T-helper 17 cell (primary cell): ENCODE measurements at places on chromosomes 16 and 17. TPM values are rescaled to one million over a fixed set of nuclear protein-coding genes. Genes with fewer than 3 reads are reported as not detected.
A peak's percentile ranks its signal among the peaks of the same experiment; 100 is the strongest.

PPY gene
- not detected for total RNA-seq

PRSS27 gene
- total RNA-seq = 0.83 TPM

PLA2G10 gene
- total RNA-seq = not detected

SPNS2 gene
- 0.22 TPM for total RNA-seq

NPIPA8 gene
- 63.0 TPM for total RNA-seq

CDH1 gene
- total RNA-seq = 0.47 TPM

DNAH17 gene
- 0.87 TPM for total RNA-seq

ZFP3 gene
- total RNA-seq = 3.6 TPM

PRKCB gene
- total RNA-seq = 122 TPM

SLC5A2 gene
- total RNA-seq = 2.8 TPM

G6PC1 gene
- total RNA-seq = not detected

DNA sequence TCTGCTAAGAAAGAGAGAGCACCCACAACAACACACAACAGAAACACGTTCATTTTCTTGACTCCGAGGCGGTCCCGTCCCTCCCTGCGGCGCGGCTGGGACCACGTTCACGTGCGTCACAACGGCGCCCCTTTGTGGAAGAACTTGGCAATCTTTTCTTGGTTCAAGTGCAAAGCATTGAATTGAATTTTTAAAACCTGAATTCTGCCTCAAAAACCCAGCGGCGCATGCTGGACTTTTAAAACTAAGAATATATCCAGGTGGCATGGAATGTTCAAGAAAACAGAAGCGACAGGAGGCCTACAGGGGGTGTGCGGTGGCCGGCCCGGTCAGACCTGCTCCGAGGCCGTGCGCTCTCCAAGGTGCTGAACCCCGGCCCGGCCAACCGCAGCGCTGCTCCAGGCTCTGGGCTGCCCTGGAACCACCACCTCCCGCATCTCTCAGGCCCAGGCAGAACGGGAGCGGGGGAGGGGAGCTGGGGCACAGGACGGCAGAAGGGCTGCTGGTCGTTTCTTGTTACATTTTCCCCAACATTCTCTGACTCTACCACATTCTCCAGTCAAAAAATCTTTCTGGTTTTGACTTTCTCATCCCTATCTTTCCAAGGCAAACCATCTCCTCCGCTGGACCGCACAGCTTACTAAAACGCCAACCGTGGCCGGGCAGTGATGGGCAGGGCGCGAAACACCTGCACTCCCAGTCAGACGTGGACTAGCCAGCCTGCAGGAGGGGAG, 3.4 kb upstream of the HEXD start:
- H3K27me3 ChIP-seq = no peaks in the 10 kb centered on the region
- H3K36me3 ChIP-seq = no peaks in the 10 kb centered on the region
- peak; percentile 58 for DNase-seq
- peaks cover 17% of the 10 kb centered on the region for H3K4me1 ChIP-seq
- peak overlapping the region; percentile 59 for H3K27ac ChIP-seq
- peak overlapping the region; percentile 21 for H3K4me3 ChIP-seq

- no peak for DNase-seq
- H3K27ac ChIP-seq = peak overlapping the region; percentile 85
- no peaks in the 10 kb centered on the region for H3K27me3 ChIP-seq
Measured at GRCh38 chr17:76243826-76244679, 3.8 kb upstream of the RNF157 start.

DNA sequence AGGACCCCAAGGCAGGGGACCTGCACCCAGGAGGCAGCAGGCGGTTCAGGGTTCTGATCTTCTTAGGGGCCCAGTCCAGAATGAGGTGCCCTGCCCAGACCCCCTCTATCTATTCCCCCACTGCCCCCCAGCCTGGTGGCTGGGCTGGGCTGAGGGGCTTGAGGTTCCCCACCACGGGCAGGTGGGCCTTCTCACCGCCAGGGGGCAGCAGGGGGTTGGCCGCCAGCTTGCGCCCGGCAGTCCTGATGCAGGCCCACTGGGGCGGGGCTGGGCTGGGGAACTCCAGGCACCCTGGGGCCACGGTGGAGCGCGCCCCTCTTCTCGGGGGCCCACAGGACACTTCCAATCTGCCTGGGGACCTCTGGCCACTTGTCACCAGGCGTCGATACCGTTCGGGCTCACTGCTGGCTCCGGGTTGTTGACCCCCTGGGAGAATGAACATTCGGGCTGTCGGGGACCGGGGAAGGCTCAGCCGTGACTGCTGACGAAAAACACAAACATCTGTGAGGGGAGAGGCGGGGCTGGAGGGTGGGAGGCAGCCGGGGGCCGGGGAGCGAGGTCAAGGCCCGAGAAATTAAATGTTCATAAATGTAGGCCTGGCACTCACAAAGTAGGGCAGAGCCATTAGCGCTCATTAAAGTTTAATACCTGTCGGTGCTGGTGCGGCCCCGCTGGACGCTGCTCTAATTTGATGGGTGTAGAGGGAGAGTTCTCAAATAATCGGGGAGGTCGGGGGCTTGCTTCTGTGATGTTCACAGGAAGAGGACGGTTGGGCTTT, 219.3 kb upstream of the GSE1 start:
- H3K4me3 ChIP-seq = no peak overlapping the region
- peak; percentile 27 for DNase-seq
- H3K4me1 ChIP-seq = no peaks in the 10 kb centered on the region

DNA sequence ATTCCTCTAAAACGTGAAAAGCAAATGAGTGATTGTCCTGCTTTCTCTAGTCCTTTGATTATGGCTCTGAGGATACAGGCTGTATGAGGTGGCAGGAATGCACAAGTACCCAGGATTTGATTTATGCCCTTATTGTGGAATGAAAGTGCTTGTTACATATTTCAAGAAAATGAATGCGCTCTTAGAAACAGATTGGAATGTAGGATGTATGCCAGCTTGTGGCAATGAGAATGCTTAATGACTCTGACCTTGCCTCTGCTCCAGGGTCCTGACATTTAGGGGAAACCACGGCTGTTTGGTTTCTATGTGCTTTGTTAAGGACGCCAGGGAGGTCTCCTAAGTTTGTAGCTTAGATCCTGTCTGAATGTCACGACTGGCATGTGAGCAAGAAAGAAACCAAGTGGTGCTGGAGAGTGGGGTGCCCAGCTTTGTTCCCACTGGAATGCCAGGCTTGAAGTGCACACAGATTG, 22.0 kb downstream of the PRCD start:
- no peak for DNase-seq
- H3K4me3 ChIP-seq = peak overlapping the region; percentile 82
- peaks cover 13% of the 10 kb centered on the region for H3K36me3 ChIP-seq
- H3K4me1 ChIP-seq = peaks cover 58% of the 10 kb centered on the region
- peak overlapping the region; percentile 100 for H3K27ac ChIP-seq
- no peaks in the 10 kb centered on the region for H3K27me3 ChIP-seq

- peaks cover 11% of the 10 kb centered on the region for H3K4me1 ChIP-seq
- H3K27ac ChIP-seq = no peak overlapping the region
- no peak for DNase-seq
- H3K4me3 ChIP-seq = no peak overlapping the region
Measured at GRCh38 chr16:371515-372301, 1.4 kb upstream of the MRPL28 start.

GRCh38 chr17:21177854-21178600, 35.9 kb downstream of the TMEM11 start:
- H3K27me3 ChIP-seq = no peaks in the 10 kb centered on the region
- H3K4me1 ChIP-seq = peaks cover 5% of the 10 kb centered on the region
- H3K4me3 ChIP-seq = no peak overlapping the region
- no peak for DNase-seq
- H3K36me3 ChIP-seq = peaks cover 8% of the 10 kb centered on the region
- no peak overlapping the region for H3K27ac ChIP-seq

GRCh38 chr17:35729405-35729833, 2.0 kb upstream of the RASL10B start:
- peaks cover 4% of the 10 kb centered on the region for H3K36me3 ChIP-seq
- H3K27ac ChIP-seq = no peak overlapping the region
- H3K4me3 ChIP-seq = no peak overlapping the region
- H3K4me1 ChIP-seq = peaks cover 15% of the 10 kb centered on the region

DNA sequence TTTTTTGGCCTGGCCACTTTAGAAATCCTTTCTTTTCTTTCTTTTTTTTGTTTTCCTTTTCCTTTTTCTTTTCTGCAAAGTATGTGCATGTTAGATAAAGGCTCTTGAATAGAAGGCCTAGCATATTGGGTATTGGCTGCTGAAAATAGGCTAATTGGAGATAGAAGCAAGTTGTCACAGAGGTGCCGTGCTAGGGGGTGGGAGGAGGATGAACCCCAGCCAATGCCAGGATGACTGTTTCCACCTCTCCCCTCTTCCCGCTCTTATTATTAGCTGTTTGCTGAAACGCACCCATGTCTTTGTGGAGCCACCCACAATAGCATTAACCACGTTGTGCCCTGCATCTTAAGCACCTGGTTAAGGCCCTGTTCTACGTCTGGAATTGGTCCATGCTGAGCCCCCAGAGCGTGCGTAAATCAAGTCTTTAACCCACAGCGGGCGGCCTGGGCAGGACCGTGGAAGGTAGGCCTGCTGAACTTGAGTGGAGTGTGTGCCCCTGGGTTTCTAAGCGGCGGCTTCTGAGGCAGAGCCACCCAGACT, 123.6 kb downstream of the MSI2 start:
- no peak overlapping the region for H3K4me3 ChIP-seq
- H3K4me1 ChIP-seq = peaks cover 15% of the 10 kb centered on the region
- H3K36me3 ChIP-seq = peaks cover 5% of the 10 kb centered on the region
- H3K27me3 ChIP-seq = no peaks in the 10 kb centered on the region
- DNase-seq = no peak

DNA sequence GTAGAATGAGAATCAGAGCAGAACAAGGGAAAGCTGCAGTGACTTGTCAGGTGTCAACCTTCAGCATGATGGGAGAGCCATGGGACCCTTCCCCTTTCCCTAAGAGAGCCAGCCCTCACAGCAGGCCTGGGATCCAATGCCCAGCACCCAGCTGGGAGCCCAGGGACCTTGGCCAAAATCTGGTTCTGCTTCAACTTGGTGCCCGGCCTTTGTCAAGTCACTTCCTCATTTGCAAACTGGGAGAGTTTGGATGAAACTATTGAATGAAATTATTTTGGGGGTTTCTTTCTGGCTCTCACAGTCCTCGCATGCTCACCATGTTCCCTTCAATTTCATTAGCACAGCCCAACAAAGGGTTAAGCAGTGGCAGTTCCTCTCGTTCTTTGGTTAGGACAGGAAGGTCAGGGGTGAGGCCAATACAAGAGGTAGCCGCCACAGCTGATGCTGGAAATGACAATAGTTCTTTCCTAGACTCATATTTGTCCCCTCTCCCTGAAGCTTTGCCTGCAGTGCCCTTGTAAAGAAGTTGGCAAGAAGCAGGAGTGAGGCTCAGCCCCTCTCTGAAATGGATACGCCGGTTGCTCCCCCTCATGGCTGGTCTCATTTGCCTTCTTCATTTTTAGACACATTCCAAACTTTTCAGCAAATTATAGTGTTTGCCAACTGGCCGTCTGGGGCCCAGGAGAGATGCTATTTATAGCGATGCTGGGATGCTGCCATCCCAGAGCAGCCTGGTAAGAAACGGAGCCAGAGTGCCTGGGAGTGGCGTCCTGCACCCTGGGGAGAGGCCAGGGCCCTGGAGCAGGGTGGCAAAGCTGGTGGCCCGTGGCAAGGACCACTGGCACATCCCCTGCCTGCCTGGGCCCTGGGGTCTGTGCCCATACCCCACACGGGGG, 34.5 kb upstream of the MEOX1 start:
- no peak overlapping the region for H3K27ac ChIP-seq
- H3K4me1 ChIP-seq = peaks cover 4% of the 10 kb centered on the region
- no peak overlapping the region for H3K4me3 ChIP-seq
- no peaks in the 10 kb centered on the region for H3K36me3 ChIP-seq
- DNase-seq = no peak
- H3K27me3 ChIP-seq = peaks cover 29% of the 10 kb centered on the region

- peaks cover 31% of the 10 kb centered on the region for H3K4me1 ChIP-seq
- peaks cover 6% of the 10 kb centered on the region for H3K36me3 ChIP-seq
- DNase-seq = no peak
- H3K4me3 ChIP-seq = no peak overlapping the region
- no peak overlapping the region for H3K27ac ChIP-seq
- no peaks in the 10 kb centered on the region for H3K27me3 ChIP-seq
Measured at GRCh38 chr16:17238285-17239028, 232.3 kb downstream of the XYLT1 start.

- H3K4me3 ChIP-seq = no peak overlapping the region
- H3K27ac ChIP-seq = no peak overlapping the region
- H3K4me1 ChIP-seq = peaks cover 2% of the 10 kb centered on the region
Measured at GRCh38 chr17:44793885-44794842, 35.4 kb downstream of the ADAM11 start.

DNA sequence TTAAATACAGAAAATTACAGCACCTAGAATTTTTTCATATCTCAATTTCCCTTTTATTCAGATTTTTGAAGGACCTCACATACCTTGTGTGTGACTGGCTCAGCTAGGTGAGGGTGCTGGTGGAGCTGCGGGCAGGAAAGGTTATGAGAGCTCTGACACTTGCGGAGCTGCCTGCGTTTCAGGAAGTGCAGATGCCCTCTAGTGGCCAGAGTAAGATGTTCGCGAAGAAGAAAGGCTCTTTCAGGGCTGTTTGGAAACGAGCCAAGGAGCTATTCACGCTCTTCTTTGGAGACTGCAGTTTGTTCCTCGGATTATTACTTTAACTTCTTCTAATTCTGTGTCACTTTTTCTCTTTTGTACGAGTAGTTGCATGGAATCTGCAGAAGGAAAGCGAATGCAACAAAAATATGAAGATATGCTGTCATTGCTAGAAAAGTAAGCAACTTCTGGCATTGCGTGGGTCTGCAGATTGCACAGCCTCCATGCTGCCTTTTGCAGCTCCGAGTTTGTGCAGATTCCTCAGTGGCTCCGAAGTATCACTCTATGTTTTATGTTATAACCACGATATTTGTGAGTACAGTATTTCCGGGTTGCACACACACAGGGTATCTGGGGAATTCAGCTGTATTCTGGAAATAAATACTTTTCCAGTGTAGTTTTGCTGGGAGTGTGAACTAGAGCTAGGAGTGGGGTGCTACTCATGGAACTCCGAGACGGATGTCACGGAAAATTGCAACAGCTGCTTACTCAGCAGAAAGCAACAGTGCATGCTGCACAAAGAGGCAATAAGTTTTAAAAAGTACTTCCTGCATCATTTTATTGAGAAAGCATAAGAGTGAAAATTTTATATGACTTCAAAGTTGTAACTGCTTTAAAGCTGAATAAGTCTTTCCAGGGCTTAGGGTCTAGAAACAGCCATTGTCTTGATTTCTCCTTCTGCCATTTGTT, 46.3 kb downstream of the DNAH9 start:
- H3K36me3 ChIP-seq = no peaks in the 10 kb centered on the region
- no peak overlapping the region for H3K27ac ChIP-seq
- H3K4me1 ChIP-seq = no peaks in the 10 kb centered on the region
- peaks cover 9% of the 10 kb centered on the region for H3K27me3 ChIP-seq
- no peak for DNase-seq
- H3K4me3 ChIP-seq = no peak overlapping the region

GRCh38 chr17:27445971-27446370, 10.3 kb upstream of the KSR1 start:
- no peaks in the 10 kb centered on the region for H3K4me1 ChIP-seq
- DNase-seq = no peak
- H3K27me3 ChIP-seq = no peaks in the 10 kb centered on the region
- no peak overlapping the region for H3K4me3 ChIP-seq
- H3K36me3 ChIP-seq = peaks cover 2% of the 10 kb centered on the region

GRCh38 chr17:48678141-48678971, 44.0 kb downstream of the PRAC1 start:
- peaks cover 3% of the 10 kb centered on the region for H3K36me3 ChIP-seq
- peaks cover 59% of the 10 kb centered on the region for H3K27me3 ChIP-seq
- peak overlapping the region; percentile 49 for H3K27ac ChIP-seq
- peak; percentile 63 for DNase-seq
- peaks cover 4% of the 10 kb centered on the region for H3K4me1 ChIP-seq
